ENCODE measurements at places on chromosomes 13 and 19.

DNA sequence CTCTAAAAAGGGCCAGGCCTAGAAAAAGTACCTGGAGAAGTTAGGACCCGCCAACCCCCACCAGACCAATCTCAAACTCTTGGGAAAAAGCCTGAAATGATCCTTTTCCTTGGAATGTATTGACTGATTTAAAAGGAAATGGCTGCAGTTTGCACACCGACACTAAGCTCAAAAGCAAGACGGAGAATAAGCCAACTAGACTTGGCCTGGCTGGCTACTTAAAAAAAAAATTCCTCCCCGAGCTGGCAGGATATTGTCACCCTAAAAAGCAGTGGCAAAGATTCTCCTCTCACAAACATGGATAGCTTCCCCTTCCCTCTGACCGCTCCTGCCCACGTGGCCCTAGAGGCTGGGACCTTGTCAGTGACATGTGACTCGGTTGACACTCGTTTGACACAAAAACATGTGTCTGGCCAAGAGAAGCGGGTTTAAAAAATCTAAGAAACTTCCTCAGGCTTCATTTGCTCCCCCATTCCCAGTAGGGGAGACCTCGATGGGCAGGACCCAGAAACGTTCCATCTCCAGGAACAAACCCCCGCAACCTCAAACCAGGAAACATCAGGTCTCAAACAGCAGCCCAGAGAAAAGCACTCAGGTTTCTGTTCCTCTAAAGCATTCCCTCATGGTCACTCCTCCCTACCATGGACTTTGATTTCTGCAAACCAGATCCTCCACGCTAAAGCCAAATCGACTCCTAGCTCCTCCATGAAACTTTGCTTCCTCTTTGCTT is 1.3 kb downstream of the RFX1 start:
- no peak for DNase-seq

GRCh38 chr19:54638683-54639082 is 8.4 kb downstream of the LILRB1 start:
- no peak for DNase-seq

DNA sequence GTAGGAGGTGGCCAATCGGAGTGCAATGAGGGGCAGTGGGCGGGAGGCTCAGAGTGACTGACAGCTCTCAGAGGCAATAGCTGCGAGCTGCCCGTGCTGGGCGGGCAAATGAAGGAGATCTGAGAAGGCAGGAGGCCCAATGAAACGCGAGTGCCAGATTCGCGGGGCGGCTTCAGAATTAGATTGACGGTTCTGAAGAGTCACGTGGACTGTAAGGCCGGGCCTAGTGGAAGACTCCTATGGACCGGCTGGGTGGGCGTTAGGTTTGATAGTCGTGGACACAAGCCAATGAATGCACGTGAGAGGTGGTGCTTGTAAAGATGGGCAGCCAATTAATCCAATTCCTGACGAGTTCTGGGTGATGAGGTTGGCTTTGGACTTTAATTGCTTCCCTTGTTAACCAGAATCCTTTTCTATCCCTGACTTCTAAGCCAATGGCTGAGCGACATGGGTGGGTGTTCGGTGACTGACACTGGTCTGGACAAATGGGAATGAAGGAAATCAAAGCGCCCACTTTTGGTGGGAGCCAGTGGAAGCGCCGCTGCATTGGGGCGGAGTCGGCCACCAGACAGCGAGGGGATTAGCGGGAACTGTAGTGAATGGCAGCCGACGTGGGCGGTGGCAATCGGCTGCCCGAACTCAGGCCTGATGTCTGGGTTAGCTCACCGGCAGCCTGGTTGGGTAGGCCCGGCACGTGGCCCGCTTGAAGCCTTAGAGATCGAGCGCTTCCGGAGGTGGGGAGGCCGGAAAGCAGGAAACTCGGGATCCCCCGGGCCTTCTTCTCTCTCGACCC is 524 bp upstream of the KHSRP start:
- DNase-seq: peak; percentile 98

GRCh38 chr13:77860507-77860981 is 58.1 kb downstream of the EDNRB start:
- DNase-seq: no peak

- DNase-seq: no peak
Measured at GRCh38 chr19:44987148-44987675, 14.1 kb upstream of the RELB start.

DNA sequence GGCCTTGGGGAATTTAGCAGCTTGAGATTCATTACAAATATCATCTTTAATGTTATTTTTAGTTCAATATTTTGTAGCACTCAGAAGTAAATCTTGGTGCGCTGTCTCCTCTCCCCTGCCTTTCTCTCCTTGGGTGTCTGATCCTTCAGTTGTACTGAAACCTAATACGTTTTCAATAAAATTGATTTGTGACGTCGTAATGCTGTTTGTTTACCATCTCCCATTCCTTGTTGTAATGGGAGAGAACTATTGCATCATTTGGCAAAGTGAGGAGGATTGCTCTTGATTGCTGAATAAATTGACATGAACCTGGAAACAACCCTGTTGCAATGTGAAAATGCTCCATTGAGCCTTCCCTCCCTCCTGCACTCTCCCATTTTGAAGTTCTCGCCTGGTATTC is 43.2 kb upstream of the TSHZ3 start:
- DNase-seq: no peak

DNA sequence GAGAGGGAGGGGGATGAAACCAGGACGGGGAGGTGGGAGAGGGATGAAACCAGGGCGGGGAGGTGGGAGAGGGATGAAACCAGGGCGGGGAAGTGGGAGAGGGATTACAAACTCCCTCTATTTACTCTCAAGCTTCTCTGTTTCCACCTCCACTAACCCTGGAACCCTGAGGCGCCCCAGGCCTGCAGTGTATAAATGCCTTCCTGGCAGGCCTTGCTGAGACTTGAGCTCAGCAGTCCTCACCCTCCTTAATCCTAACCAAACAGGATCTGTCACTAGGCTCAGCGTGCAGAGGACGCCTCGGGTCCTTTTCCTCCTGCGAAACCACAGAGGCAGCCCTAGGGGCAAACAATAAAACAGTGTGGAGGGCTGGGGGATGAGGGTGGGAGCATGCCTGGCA is 32.1 kb upstream of the OR1M1 start:
- DNase-seq: no peak

- DNase-seq: no peak
Measured at GRCh38 chr19:1765904-1766799, 12.8 kb downstream of the ONECUT3 start.

- no peak for DNase-seq
Measured at GRCh38 chr19:44367024-44367423, 10.5 kb upstream of the ZNF112 start.

DNA sequence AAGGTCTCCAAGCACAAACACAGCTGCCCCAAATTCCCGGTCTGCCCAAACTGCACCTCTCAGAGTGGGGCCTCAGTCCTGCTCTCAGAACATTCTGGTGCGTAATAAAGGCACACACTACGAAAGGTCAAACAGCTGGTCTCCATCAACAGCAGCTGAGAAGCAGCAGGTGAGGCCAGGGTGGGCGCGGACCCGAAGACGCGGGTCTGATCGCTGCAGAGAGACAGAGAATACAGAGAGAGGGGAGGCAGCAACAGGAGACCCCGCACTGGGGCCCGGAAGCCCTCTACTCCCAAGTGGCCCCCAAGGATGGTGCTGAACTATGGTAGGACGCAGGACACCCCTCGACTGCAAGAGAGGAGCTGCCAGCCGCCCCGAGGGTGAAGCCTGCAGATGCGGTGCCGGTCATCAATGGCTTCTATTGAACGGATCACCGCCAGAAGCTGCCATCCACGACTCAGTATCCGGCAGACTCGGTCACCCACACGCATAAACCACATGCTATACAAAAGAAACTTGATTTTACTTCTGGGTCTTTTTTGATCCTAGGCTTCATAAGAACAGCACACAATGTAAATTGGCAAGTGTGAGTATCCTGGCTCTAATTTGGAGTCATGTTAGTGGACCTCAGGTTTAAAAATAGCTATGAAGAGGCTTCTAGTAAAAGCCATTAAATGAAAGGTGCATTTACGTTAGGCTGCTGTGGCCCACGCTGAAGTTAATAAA is 33.4 kb downstream of the STK24 start:
- DNase-seq: no peak

DNA sequence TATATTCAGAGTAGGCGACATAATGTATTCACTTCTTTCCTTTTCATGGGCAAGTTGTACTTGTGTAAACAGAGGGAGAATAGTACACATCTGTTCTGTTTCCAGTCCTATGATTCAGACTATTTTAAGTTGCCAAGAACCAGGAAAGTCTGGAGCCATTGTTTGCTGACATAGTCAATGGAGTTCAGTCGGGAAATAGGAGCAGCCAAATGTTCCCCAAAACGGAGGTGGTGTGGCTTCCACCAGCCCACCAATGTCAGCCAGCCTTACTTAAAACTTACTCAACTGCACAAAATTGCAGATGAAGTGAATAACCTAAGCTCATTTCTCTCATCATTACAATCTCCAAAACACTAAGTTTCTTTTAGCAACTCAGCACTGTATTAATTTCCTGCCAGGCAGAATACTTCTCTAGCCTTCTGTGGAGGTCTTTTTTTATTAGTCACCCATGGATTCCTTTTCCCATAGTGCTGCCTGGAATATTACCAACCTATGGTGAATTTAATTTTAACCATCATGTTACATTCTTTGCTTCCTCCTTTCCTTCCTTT is 22.3 kb upstream of the CSNK1A1L start:
- no peak for DNase-seq

DNA sequence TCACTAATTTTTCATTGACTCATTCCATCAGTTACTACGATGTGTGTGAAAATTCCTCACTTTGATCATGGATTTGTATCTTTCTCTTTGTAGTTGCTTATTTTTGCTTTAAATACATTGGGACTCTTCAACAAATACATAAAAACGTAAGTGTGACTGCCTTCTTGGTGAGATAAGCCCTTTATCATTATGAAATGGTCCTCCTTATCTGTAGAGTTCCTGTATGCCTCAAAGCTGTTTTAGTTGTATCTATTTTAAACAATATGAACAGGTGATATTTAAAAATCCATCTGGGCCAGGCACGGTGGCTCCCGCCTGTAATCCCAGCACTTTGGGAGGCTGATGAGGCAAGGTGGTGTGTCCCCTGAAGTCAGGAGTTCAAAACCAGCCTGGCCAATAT is 11.3 kb downstream of the DCUN1D2 start:
- DNase-seq: no peak

DNA sequence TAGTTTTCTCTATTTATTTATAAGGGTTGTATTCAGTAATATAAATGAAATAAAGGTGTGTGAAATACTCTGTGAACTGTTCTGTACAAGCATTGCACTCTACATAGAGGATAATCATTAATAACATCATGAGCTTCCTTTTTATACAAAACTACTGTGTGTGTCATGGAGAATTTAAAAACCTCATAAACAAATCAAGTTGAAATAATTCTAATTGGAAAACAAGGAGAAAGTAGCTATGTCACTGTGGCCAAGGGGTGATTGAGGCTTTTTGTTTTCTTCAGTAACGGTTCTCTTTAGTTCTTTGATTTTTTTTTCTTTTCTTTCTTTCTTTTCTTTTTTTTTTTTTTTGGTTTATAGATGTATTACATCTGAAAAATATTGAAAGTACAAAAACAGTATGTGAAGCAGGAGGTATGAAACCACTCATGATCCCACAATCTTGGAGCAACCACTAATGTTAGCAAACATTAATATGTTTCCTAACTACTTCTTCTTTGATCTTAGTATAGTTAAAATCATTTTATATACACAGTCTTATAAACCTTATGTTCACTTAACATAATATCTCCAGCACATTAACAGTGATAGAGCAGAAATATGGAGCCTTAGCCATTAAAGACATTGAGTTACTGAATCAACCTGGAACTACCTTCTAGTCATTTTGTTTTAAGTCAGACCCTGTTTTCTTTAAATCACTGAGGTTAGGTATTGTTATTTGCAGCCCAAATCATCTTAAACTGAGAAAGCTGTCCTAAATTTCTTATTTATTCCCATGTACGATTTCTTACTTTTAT is 45.4 kb downstream of the WDFY2 start:
- DNase-seq: no peak

DNA sequence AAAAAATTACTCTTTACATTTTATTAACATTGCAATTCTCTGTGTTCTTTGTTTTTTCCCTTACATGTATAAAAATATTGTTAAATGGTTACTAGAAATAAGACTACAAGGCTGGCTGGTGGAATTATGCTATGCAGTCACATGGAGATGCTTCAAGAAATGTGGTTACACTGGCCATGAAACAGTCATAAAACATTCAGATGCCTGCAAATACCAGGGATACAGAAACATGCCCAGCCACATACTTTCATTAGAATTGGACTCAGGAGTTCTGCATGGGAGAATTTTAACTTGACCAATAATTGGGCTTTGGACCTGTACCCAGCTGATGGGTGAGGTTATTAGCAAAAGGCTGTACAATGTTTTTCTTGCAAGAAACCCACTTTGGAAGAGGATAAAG is 1407.7 kb upstream of the SLC10A2 start:
- DNase-seq: no peak

DNA sequence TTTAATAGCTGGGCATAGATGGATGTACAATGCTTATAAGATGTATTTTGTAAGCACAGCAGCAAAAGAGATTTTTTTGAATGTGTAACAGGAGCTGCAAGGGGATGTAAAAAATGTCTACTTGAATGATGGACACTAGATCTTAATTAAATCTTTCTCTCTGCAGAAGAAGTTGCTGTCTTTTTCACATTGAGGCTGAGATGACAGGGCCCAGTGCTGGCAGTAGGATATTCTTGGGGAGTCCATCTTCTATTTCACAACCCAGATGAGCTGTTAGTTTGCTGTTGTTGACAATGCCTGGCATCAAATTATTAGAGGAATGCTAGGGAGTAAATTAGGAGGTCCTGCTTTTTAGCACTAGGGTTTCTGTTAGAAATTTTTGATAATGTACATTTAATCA is 698.7 kb downstream of the SLITRK5 start:
- no peak for DNase-seq

DNA sequence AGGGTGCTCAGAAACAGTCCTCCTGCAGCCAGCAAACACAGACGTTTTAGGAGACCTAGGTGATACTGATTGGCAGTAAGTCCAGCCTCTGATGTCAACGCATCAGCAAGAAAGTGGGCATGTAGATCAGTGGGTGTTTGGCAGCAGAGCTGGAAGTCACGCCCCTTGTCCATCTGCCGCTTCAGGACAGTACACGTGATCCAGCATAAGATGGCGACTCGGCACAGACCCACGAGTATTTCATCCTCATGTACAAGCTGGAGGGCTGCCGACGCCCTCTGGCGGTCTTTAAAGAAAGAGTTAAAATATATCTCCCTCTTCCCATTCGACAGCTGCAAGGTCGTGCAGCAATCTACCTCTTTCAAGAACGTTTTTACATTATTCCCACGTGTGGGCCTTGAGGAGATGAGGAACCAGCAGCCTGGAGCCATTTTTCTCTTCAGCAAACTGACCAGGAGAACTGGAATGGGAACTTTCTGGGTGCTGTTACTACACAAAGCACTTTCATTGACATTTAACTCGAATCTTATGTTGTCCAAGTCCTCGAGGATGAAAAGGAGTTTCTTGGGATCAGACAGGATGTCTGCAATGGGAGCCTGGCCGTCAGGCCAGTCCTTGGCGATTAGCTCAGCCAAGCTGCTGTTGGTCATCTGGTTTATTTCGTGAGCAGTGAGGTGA is 22.3 kb downstream of the NLRP11 start:
- DNase-seq: no peak
